Stimulated activated CD8-positive, alpha-beta memory T cell treated with anti-CD3 and anti-CD28 coated beads, Interleukin-2, amount 100 ng/mL, for 48 hours (primary cell): ENCODE measurements at places on chromosomes 6 and 20.

- no peak for DNase-seq
Observed at GRCh38 chr6:43250992-43251373, 7.7 kb downstream of the TTBK1 start.

GRCh38 chr6:19059102-19059501, 672.0 kb downstream of the RNF144B start:
- no peak for DNase-seq

GRCh38 chr6:23940466-23940865, 185.5 kb upstream of the NRSN1 start:
- no peak for DNase-seq

- no peak for DNase-seq
Observed at GRCh38 chr6:30793521-30794194, 49.3 kb upstream of the IER3 start.

- no peak for DNase-seq
Observed at GRCh38 chr6:3210024-3210610, 17.3 kb downstream of the TUBB2B start.

DNA sequence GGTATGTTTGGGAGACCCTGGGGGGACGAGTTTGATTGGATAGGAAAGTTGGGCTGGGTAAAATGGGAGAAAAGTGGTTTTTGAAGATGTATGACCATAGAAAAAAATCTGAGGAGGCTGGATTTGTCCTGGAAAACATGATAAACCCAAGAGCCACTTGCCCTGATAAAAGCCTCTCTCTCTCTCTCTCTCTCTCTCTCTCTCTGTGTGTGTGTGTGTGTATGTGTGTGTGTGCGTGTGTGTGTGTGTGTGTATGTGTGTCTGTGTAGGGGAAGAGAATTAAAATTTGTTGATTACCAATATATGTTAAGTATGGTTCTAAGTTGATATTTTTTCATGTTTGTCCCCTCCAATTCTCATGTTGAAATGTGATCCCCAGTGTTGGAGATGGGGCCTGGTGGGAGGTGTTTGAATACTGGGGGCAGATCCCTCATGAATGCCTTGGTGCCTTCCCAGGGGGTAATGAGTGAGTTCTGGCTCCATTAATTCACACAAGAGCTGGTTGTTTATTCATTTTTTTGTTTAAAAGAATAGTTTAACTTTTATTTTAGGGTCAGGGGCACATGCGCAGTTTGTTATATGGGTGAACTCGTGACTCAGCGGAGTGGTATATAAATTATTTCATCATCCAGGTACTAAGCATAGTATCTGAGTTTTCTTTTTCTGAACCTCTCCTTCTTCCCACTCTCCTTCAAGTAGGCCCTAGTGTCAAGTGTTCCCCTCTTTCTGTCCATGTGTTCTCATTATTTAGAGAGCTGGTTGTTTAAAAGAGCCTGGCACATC, 208.8 kb downstream of the TFAP2B start:
- DNase-seq, result no peak

GRCh38 chr6:148445620-148446019, 103.0 kb downstream of the SASH1 start:
- no peak for DNase-seq

- DNase-seq, result no peak
Observed at GRCh38 chr6:127918506-127919427, 17.9 kb upstream of the THEMIS start.

GRCh38 chr6:7636151-7636550, 46.2 kb downstream of the SNRNP48 start:
- DNase-seq, result no peak

DNA sequence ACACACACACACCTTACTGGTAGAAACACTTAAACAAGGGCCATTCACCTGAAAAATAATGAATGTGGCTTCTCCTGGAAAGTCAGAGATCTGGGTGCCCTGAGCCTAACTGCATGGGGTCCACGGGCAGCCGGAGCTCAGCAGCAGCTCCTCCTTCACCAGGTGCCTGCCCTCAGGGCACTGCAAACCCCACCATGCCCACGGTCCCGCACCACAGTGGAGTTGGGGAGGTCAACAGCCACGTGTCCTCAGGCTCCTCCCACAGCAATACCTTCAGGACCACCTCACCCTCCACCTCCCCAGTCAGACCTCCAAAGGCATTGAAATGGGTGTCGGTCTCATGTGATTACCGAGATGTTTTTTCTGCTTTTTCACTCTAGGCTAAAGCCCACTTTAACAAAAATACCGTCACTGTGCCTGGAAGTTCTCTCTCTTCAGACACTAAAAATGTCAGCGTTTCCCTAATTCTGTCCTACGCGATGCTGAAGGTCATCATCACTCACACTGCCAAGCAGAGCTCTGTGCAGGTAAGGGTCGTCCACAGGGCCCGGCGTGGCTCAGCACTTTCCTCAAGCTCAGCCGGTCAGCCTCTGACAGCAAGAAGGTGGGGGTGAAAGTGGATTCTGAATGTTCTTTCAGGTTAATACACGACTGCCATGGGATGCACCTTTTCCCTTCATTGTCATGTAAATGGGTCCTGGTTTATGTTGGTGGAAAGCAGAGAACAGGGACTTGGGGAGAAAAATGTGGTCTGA, 48.9 kb downstream of the CDK5RAP1 start:
- DNase-seq, result no peak

DNA sequence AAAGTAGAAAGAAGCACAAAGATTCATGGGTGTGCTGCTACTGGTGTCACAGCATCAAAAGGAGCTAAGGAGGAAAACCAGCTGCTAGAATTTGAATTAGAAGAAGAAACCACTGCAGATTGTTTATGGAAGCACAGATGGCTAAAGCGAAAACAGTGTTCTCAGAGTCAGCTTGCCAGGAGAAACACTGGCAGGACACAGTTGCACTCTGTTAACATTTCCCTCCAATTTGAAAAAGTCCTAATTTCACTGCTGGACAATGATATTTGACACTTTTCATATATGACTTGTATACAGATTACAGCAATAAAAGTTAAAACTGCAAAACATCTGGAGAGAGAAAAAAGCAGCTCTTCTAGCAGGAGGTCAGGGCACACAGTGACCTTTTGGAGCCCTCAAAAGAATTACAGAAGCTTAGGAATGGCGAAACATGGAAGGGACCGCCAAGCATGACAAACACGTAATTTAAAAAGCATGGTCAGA, 314.5 kb downstream of the COL12A1 start:
- no peak for DNase-seq

DNA sequence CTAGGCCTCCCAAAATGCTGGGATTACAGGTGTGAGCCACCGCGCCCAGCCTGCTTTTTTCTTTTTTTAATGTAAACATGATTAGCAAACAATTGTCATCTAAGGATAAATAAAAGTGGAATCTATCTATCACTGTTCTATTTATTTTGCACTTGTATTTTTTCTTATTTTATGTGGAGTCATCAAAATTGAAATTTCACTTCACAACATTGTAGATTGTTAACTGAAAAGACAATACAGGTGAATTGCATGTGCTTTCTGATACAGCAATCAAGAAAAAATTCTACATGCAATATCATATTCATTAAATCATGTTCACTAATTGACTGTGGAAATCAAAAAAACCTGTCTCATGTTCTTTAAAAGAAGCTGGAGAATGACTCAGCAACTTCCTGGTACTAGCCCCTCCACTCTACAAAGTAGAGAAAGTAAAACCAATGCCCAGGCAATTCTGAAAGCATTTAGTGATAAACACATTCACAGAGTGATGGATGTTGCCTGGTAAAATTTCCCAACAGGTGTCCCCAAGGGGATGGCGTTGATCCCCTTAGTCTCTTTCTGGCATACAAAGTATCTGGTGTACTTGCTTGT, 10.7 kb upstream of the RFX6 start:
- no peak for DNase-seq

DNA sequence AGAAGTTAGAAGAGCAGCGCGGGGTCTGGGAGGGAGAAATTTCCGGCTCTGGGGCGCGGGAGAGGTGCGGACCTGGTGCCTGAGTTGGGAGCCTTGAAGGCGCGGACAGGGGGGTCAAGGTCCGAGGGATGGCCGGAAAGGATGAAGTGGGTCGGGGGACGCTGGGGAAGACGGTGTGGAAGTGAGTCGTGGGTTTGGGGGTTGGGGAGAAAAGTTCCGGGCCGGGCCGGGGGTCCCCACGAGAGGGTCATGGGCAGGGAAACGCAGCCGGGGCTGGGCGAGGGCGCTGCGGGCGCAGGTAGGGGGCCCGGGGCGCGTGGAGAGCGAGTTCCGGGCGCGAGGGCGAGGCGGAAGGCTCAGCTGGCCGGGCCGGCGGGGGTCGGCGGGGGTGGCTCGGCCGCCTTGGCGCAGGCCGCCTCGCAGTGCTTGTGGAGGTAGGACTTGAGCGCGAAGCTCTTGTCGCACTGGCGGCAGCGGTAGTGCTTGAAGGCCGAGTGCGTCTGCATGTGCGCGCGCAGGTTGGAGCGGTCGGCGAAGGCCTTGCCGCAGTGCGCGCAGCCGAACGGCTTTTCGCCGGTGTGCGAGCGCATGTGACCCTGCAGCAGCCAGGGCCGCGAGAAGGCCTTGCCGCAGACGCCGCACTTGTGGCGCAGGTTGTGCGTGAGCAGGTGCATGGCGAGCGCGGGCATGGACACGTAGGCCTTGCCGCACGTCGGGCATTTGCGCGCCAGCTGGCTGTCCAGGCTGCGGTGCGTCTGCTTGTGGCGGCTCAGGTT, 10.5 kb upstream of the SRXN1 start:
- DNase-seq, result no peak

DNA sequence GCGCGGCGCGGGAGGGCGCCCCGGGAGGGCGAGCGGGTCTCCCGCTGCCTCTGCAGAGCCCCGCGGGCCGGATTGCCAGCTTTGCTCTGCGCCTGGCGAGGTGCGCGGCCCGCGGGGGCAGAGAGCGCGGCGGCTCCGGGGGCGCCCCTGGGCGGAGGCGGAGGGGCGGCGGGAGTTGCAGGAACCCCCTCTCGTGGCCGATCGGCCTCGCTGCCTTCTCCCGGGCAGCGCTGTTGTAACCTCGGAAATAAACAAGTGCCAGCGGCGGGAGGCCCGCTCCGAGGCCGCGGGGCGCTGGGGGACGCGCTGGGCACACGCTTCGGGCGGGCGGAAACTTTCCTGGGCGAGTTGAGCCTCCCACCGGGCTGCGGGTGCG, 1.2 kb downstream of the CDH4 start:
- no peak for DNase-seq

- no peak for DNase-seq
Observed at GRCh38 chr20:31901615-31902014, 31.2 kb downstream of the TTLL9 start.

- DNase-seq, result no peak
Observed at GRCh38 chr20:62165762-62166399, 16.9 kb upstream of the MTG2 start.

- no peak for DNase-seq
Observed at GRCh38 chr20:19211661-19212468, 577 bp upstream of the SLC24A3 start.
